ENCODE measurements at places on chromosomes 7 and 10.

- no peak for DNase-seq
These were observed 279.0 kb downstream of the TCERG1L start for GRCh38 chr10:131032329-131033165.

DNA sequence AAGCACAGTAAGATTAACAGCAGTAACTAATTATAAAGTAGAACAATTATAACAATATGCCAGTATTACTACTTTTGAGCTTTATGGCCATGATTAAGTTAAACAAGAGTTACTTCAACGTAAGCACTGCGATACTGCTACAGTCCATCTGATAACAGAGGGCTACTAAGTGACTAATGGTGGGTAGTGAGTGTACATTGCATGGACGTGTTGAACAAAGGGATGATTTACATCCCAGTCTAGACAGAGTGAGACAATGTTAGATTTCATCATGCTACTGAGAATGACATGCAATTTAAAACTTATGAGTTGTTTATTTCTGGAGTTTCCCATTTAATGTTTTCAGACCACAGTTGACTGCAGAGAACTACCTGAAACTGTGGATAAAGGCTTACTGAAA, 45.6 kb downstream of the TPST1 start:
- no peak for DNase-seq

DNA sequence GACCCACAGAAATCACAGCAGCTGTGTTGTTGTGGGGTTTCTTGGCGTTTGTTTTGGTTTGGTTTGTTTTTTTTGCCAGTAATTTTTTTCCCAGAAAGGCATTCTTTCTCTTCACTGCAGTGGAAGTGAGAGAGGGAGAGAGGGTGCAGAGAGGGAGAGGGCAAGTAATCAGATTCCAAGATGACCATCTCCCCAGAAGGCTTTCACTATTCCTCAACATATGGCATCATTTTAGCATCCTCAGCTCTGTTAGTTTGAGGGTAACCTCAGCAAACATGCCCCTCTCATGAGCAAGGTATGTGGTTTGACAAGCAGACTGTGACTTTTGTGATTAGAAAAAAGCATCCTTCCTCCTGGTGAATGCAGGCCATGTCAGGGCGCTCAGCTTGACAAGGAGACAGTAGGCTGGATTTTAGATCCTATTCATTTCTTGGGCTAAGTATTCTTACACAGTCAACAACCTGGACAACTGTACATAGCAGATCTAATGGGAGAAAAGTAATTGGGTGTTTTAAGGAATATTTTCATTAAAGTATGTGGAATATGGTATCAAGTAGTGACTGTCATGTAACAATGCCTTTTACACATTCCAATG, 86.3 kb upstream of the PIK3CG start:
- DNase-seq: no peak

DNA sequence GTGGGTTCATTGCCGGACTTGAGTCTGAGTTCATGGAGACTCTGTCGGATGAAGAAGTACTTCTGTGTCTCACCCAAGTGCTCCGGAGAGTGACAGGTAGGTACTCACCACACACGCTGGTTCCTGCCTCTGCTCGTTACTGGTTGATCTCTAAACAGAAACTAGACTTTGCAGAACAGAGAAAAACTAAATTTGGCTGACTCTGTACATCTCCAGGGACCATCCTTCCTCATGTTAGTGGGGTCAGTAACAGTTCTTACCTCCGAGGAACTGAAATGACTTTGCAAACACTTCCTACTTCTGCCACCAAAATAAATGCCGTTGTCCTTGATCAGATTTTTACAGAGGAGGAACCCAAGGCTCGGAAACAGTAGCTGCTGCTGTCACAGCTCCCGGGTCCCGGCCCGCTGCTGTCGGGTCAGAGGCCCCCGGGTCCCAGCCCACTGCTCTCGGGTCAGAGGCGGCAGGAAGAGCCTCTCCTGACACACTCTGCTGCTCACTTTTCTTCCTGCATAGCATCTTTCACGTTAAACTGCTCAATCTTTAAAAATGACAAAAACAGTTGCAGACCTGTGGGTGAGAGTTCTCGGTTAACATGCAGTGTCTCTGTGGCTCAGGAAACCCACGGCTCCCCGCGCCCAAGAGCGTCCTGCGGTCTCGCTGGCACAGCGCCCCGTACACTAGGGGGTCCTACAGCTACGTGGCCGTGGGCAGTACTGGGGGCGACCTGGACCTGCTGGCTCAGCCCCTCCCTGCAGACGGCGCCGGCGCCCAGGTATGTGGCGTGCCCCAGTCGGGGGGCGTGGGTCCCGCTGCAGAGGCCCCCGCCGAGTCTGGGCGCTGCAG, 4.8 kb upstream of the MTG1 start:
- DNase-seq: peak; percentile 39

GRCh38 chr10:131928248-131929095, 27.7 kb downstream of the PPP2R2D start:
- no peak for DNase-seq

GRCh38 chr7:23205909-23206767, 24.3 kb downstream of the NUP42 start:
- DNase-seq: peak; percentile 3

GRCh38 chr10:100615241-100615640, 79.5 kb downstream of the HIF1AN start:
- no peak for DNase-seq

- no peak for DNase-seq
These were observed 110.0 kb downstream of the SPAG6 start for GRCh38 chr10:22455068-22455857.

DNA sequence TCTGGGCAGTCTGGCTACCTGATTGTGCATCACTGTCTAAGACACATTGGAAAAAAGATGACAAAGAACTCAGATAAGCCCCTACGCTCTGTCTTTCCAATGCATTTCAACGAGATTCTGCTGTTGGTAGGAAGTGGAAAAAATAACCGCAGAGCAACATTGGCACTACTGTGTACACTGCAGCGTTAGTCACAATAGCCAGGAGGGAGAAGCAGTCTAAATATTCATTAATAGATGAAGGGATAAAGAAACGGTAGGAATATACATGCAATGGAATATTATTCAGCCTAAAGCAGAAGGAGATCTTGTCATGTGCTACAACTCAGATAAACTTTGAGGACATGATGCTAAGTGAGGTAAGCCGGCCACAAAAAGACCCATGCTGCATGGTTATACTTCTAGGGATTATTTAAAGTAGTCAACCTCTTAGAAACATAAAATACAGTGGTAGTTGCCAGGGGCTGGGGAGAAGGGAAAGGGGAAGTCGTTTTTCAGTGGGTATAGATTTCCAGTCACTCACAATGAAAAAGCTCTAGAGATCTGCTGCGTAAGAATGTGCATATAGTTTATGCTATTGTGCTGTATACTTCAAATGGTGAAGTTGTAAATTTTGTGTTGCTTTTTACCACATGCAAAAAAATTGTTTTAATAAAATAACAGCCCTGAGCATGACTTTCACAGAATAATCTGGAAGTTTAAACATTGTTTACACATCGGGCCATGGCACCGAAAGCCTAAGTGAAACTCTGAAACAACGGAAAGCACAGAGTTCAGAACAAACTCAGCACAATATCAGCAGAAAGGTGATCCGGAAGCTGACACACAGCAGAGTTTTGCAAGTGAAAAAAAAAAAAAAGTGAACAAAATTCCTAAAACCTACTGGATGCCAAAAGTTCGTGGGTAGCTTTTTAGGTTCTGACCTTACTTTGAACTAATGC, 40.1 kb downstream of the ELMO1 start:
- DNase-seq: peak; percentile 23

GRCh38 chr10:12670004-12670403, 320.7 kb downstream of the CAMK1D start:
- no peak for DNase-seq

DNA sequence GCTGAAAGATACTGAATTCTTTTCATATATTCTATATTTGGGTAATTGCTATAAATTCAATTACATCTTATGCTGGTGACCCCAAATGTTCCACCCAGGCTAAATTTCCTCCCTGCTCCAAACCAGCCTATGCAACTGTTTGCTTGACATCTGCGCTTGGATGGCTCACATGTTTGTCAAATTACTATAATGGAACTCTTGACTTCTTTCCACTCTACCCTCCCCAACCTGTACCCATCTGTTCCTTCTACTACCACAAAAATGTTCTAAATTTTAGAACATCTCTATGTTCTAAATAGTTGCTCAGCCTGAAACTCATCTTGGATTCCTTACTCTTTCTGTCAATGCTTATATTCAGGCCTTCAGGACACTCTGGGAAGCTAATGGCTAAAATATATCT, 249.9 kb upstream of the SMIM30 start:
- no peak for DNase-seq

GRCh38 chr7:111911166-111911961, 294.8 kb downstream of the DOCK4 start:
- no peak for DNase-seq

DNA sequence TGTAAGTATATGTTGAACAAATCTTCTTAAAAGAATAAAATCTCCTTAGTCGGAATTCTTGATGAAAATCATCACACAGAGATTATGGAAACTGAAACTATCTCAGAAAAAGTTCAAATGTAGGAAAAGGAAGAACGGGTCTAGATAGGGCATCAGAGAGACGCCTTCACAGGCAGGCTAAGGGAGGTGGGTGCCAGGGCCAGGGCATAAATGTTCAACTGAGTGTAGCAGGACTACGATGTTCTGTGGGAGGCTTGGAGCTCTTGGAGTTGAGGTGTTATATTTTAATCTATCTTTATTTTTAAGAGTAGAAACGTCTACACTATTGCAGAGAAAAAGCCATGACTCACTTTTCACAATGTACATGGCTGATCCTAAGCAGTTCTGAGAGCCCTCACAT, 101.2 kb downstream of the RSU1 start:
- no peak for DNase-seq
